ENCODE measurements at places on chromosomes 7 and 10.

DNA sequence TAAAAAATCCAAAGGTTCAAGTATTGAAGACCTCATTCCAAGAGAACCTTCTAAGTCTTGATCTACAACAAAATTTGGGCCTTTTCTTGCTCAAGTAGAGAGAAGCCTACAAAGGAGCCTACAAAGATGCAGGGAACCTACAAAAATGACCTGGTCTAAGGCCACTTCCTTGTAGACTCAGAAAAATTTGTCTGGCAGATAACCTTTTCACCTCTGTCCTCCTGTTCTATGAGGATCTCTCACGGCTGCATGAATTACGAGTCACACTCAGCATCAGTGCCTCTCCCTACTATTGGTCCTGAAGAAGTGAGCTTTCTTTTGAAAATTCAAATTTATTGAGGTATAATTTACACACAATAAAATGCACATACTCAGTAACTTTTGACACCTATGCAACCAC lies 29.3 kb downstream of the CCNJ start:
- no peak for DNase-seq

DNA sequence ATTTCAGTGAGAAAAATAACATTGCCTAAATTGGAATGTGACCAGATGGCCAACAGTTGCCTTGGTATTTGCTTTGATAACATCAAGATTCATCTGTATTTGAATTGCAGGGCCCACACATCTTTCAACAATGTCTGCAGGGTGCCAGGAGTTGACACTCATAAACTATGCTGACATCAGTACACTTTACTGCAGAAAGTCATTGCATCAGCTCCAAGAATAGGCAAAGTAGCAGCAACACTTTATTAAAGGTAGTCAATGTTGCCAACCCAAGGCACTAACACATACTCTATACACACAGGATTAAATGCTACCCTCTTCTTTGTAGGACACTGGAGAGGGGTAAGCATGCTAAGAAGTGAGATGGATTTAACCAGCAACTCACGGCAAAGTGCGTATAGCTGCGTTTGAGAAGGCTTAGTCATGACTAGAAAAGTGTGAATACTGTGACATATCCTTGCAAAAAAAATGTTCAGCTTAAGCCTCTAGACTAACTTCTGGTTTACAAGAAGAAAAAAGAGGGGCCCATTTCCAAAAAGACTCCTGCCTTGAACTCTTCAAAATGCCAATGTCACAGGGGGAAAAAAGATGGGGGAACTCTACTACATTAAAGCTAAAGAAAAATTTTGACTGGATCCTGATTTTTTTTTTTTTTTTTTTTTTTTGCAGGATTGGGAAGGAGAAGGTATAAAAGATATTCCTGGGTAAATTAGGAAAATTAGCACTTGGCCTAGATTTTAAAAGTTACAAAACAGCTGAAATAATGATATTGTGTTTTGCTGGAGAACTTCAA lies 2.2 kb downstream of the BBIP1 start:
- peak; percentile 24 for DNase-seq

DNA sequence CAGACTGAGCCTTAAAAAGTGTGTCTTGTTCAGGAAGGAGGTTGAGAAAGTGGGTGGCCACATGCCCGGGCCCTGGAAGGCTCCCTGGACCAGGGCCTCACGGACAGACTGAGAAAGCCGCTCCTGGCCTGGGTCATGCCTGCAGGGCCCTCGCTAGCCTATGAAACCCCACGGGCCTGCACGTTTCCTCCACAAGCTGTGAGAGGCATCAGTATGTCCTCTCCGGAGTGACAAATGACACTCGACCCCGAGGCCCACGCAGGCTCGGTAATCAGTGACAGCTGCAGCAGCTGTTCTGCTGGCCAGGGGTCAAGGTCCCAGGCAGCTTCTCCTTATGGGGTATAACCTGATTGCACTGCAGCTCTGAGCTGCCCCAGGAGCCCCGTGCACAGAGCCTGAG lies 47.6 kb downstream of the ASB13 start:
- DNase-seq = no peak

GRCh38 chr7:28478656-28479055 lies 66.3 kb downstream of the CREB5 start:
- no peak for DNase-seq

- no peak for DNase-seq
Observed at GRCh38 chr10:81866753-81867152, 8.2 kb upstream of the NRG3 start.

GRCh38 chr7:45203459-45203858 lies 45.9 kb downstream of the RAMP3 start:
- no peak for DNase-seq

GRCh38 chr10:33631991-33632390 lies 297.5 kb upstream of the NRP1 start:
- DNase-seq = no peak

DNA sequence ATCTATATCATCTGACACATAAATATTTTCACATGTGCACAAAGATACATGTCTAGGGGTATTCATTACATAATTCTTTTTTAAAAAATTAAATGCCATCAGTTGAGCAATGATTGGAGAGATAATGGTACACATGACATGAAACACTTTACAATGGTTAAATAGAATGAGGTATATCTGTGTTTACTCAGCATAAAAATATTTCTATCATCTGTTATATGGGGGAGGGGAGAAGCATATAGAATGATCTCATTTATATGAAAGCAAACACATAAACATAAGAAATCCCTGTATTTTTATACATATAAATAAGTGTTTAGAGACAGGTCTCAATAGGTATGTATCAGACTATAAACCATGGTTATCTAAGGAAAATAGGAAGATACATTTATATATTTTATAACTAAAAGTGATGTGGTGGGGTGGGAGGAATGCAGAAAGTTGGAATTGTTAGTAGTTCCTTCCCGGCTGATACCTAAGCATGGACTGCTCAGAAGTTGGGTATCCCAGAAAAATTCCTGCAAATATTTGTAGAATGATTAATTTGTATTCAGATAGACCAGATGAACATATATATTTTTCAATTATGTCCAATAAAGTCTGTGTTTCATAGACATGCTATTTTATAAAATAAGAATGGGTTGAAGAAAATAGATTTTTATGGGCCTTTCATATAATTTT lies 75.1 kb downstream of the SHOC2 start:
- DNase-seq = no peak

GRCh38 chr10:34815185-34816084 lies at the start of gene PARD3:
PARD3 (minus strand) TSS chr10:34815296; CDS start chr10:34814995, 301 bp downstream.
- DNase-seq = peak; percentile 63

DNA sequence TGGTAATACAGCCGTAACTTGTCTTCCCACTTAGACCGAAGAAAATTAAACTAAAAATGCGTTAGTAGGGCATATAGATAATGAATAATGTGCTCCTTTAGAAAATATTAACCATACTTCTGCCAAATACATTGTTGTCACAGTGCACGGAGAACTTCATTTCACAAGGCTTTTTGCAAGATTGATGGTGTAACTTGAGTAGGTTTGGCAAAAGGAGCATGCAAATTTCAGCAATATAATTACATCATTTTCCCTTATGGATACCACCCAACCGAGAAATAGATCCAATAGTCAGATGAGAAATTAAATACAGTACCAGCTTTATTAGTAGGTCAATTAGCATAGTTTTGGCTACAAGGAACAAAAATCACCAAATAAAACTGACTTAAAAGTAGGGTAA lies 792.6 kb upstream of the C7orf33 start:
- DNase-seq = no peak

DNA sequence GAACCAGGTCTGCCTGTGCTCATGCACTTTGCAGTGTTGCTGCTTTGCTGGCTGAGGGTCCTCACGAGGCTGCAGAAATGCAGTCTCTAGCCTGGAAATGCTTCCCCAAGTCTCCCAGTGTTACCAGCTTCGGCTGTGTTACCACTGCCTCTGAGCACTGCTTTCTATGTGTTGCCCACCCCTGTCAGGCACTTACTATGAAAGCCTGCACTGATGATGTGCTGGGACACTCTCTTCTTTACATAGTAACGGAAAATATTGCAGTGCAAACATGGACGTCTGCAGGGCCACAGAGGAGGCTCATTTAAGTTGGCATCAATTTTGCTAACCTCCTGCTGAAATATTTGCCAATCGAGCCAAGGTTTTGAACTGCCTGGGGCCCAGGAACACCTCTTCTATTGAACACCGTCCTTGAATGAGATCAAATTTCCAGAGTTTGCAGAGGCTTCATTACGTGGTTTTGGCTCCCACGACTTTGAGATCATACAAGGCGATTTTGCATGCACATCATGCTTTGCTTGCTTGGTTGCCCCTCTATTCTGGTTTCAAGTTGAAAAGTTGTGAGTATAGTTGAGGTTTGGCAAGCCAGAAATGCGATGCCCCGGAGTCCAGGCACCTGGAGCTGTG lies 404.7 kb upstream of the PODXL start:
- DNase-seq = peak; percentile 32

DNA sequence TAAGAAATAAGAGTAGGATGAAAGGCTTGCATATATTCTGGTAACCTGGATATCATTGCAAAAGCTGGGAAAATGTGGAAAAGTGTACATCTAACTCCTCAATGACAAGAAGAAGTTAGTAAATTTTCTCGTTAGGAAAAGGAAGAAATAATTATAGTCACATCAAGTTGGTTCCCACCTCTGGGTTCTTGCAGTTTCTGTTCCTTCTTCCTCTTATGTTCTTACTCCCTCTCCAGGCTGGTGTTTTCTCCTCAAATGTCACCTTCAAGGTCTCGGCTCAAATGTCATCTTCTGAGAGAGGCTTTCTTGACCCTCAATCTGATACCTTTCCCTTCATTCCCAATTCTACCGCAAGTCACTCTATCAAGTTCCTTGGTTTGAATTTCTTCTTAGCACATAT lies 64.4 kb downstream of the ENTPD1 start:
- DNase-seq = no peak

DNA sequence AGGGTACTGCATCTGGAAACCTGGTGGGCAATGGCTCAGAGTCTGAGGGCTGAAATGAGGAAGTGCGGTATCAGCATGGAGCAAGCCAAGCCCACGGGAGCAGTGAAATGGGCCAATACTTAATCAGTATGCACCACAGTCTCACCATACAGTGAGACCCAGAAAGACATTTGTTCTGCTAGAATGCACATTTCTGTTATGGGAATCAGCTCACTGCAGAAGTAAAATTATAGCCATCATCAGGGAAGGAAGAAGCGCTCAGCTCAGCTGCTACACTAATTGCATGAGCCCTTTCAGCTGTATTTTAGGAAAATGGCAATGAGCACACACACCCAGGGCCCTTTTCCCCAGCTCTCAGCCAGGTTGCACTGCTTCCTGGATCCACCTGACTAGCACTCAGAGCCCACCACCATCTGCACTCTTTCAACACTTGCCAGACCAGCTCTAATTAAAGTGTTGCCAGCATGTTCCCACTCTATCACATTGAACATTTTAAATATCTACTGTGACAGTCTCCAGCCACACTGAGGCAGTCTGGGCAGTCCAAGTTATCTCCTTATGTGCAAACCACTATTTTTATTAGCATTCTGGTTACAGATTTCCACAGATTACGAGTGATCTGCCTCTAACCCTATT lies 44.2 kb upstream of the PIK3AP1 start:
- no peak for DNase-seq

- no peak for DNase-seq
Observed at GRCh38 chr10:30374353-30374752, 25.3 kb upstream of the MTPAP start.

GRCh38 chr10:75860009-75860408 lies 428.6 kb downstream of the LRMDA start:
- no peak for DNase-seq

- no peak for DNase-seq
Observed at GRCh38 chr10:86944031-86944419, 13.4 kb downstream of the MMRN2 start.

GRCh38 chr10:52210161-52210560 lies 103.9 kb upstream of the DKK1 start:
- DNase-seq = no peak

DNA sequence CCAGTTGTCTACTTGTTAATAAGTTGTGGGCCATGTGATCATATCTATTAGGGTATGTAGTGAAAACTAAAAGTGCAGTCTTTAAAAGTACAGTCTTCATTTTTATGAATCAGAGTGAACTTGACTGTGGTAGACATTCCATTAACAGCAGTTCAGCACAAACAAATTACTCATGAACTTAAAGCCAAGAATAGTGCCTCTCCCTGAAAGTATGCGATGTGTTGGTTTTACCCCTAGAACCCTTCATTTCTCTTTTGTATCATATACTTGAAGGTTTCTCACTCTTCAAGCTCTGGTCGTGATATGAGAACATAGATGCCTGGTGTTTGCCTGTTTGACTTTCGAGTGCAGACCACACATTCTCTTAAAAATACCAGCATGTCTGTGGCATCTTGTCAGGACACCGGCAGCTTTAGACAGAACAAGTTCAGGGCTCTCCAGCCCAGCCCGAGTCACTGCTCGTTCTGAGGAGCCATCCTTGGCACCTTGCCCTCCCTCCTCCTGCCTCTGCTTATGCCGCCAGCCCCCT lies 159.3 kb downstream of the LCOR start:
- no peak for DNase-seq

DNA sequence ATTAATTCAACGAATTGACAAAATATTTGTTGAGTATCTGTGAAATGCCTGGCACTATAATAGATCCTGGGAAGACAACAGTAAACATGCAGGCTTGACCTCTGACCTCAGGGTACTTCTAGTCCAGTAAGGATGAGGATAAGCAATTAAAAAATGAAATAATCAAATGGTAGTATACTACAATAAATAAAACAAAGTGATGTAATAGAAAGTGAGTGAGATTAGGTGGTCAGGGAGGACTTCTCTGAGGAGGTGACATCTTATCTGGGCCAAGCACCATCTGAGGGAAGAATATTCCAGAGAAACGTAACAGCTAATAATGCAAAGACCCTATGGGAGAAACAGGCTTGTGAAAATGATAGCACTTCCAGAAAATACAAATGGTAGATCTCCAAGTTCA lies 50.1 kb upstream of the RHOBTB1 start:
- no peak for DNase-seq

DNA sequence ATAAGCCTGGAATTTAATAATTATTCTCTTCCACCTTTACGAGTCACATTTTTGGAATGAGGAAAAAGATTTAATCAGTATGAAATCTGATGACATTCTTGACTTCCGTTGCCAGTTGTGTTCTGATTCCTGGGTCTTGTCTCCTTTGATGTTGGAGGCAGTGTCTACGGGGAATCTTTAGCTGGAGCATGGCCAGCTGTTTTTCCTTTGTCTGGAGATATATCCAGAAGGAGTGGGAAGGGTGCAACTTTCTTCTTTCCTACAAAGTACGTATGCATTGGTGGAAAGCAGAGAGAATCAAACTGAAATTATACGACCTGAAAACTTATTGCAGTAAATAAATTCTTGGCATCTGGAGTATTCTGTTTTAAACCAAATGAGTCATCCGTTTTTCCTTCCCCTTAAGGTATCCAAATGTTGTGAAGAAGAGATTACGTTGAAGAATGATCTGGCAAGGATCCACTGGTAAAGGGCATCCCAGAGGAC lies 6.9 kb upstream of the GNG11 start:
- no peak for DNase-seq

GRCh38 chr10:125929618-125930017 lies 33.3 kb downstream of the FANK1 start:
- DNase-seq = no peak
